Tongue (tissue), 3 donors: ENCODE measurements at places on chromosomes 11 and 22. TPM values are rescaled to one million over a fixed set of nuclear protein-coding genes. Genes with fewer than 3 reads are reported as not detected.

GRCh38 chr11:55652560-55652959, 4.4 kb downstream of the OR4S2 start:
- no peak for DNase-seq

GRCh38 chr11:34970033-34970432, 53.6 kb downstream of the PDHX start:
- no peak for DNase-seq

- DNase-seq = no peak
Measured at GRCh38 chr11:8282631-8283030, 19.0 kb upstream of the LMO1 start.

DNA sequence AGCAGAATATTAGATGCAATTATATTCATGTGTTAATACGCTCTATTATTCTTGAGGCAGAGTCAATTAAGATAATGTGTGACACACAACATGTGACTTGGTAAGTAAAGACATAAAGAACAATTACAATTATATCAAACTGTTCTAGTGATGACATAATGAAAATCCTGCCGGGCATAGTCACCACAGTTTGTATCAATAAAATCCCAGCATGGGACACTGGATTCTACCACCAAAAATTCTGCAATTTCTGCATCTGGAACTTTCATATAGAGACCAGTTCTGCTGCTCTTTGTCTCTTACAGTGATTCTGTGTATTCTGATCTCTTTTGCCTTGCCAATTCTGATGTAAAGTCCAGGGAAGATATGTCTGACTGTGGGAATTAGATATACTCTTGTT, 495.6 kb upstream of the LRRC4C start:
- no peak for DNase-seq

Gene YAP1
- 113 TPM for total RNA-seq
